ENCODE measurements at places on chromosomes 7 and 10. TPM values are rescaled to one million over a fixed set of nuclear protein-coding genes. Genes with fewer than 3 reads are reported as not detected.

The NPY gene
- not detected for total RNA-seq

DNA sequence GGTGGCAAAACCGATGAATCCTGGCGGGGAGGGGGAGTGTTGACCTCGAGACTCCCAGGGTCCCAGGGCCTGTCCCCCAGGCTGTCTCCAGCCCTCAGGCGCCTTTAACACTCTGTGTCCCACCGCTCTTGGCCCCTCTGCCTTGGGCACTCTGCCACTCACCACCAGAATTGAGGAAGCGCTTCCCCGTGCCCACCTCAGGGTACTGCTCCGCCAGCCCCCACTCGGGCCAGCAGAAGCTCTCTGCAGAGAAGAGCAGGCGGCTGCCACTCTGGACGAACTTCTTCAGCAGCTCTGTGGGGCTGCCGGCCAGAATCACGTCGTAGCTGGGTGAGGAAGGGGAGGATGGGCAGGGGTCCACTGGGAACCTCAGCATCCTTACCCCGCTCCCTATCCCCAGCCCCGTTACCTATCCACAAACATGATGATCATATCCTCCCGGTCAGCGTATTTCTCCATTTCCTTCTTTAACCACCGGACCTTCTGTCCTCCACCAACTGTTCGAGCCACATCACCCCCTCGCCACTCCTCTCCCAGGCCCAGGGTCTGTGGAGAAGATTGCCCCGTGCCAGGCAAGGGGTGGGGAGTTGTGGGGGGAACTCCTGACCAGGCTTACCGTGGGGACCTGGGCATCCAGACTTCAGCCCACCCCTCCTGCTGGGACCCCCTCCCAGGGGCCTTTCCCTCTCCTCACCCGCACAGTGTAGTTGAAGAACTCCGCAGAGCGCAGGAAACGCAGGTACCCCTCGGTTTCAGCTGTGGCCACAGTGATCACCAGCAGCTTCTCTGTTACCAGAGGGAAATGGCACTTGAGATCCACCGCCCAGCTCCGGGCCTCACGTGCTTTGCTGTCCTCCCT lies 1.2 kb downstream of the PLOD3 start:
- H3K4me1 ChIP-seq = peaks cover 41% of the 10 kb centered on the region
- peaks cover 7% of the 10 kb centered on the region for H3K36me3 ChIP-seq
- H3K27ac ChIP-seq = peak overlapping the region; percentile 61
- no peak for DNase-seq
- no peaks in the 10 kb centered on the region for H3K27me3 ChIP-seq

DNA sequence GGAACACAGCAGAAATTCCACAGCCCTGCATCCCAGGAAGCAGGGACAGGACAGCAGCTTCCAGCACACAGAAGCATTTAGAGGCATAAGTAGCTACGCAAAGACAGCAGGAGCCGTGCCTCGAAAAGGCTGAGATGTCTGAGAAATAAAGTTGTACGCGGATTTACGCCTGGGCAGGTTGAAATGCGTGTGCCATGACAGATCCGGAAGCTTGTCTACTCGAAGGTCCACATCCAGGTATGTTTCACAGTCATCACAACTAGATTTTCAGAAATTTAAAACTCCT lies 26.1 kb downstream of the DIP2C start:
- H3K27me3 ChIP-seq = no peaks in the 10 kb centered on the region
- DNase-seq = no peak
- H3K4me1 ChIP-seq = peaks cover 54% of the 10 kb centered on the region
- H3K27ac ChIP-seq = no peak overlapping the region
- H3K36me3 ChIP-seq = no peaks in the 10 kb centered on the region
- no peak overlapping the region for H3K4me3 ChIP-seq

GRCh38 chr7:134480202-134480601 lies 21.3 kb upstream of the AKR1B1 start:
- H3K4me3 ChIP-seq = no peak overlapping the region
- peaks cover 21% of the 10 kb centered on the region for H3K4me1 ChIP-seq
- no peak overlapping the region for H3K27ac ChIP-seq
- H3K27me3 ChIP-seq = no peaks in the 10 kb centered on the region
- no peaks in the 10 kb centered on the region for H3K36me3 ChIP-seq

GRCh38 chr10:60728056-60728455 lies 50.2 kb upstream of the CDK1 start:
- peaks cover 39% of the 10 kb centered on the region for H3K27me3 ChIP-seq
- H3K36me3 ChIP-seq = no peaks in the 10 kb centered on the region
- H3K4me1 ChIP-seq = peaks cover 7% of the 10 kb centered on the region
- no peak for DNase-seq

DNA sequence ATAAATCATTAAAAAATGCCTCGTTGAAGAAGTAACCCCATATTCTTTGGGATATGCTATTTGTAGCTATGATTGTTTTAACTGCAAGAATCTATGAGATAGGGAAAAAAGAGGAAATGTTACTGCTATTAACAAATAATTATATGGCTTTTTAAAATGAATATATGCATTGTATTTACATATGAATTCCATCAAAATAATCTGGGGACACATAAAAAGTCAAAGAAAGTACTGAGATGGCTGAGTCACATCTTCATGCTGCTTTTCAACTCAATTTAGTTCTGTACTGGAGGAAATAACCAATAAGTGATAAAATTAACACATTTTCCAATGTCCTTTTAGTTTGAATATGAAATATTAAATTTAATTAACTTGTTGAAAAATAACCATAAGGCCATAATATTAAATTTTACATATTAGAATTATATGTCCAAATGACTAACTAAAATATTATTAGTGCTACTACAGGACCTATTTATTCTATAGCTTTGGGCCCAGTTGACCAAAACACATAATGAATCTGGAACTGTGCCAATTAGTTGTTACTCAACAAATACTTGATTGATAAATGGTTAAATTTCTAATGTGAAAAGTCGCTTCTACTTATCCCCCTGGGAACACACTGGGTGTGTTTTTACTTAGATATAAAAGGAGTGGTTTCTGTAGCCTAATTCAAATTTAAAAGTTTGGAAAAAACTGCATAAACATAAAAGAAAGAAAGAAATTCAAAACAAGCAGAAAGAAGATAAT lies 214.6 kb upstream of the PFKP start:
- no peak overlapping the region for H3K4me3 ChIP-seq
- no peaks in the 10 kb centered on the region for H3K4me1 ChIP-seq
- no peaks in the 10 kb centered on the region for H3K36me3 ChIP-seq
- no peak for DNase-seq

DNA sequence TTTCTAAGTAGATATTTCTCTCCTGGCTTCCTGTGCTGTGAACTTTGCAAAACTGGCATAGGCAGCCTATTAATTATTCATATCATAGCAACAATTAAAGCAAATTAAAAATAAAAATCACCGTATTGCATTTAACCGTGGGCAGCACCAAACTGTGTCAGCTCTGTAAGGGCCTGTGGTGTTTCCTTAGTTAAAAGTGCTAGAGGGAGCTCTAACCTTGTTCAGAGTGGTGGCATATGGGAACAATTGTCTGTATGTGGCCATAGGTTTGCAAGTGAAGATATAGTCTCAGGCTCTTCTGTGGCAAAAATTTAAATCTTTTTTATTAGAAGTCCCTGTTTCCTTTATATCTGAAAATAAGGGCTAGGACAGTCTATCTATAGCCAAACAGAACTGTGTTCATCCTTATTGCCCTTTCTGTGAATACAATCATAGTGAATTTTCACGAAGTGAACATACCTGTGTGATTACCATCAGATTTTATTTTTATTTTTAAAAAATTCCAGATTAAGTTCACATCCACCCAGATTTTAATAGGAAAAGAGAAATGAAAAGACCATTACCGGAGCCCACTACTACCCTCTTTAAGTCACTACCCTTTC lies 92.6 kb downstream of the POLL start:
- no peak overlapping the region for H3K4me3 ChIP-seq
- H3K4me1 ChIP-seq = peaks cover 8% of the 10 kb centered on the region
- H3K27ac ChIP-seq = no peak overlapping the region
- no peaks in the 10 kb centered on the region for H3K36me3 ChIP-seq
